ENCODE measurements at places on chromosomes 11 and 22. TPM values are rescaled to one million over a fixed set of nuclear protein-coding genes. Genes with fewer than 3 reads are reported as not detected.
A peak's percentile ranks its signal among the peaks of the same experiment; 100 is the strongest.

DNA sequence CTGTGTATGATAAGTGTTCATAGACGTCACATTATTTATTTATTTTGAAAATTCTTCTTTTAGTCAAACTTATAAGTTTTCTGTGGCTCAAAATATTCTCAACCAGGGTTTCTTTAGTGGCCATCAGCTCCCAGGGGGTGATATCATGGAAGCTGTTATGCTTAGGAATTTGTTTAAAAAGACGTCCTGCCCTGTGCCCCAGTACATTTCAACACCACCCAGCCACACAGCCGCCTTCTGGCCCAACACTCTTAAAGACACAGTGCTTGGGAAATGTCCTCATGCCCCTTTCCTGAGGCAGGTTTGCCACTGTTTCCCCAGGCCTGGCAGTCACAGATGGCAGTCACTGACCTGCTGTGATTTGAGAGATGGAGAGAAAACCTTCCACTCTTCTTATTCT lies 19.9 kb downstream of the TSKU start:
- no peak overlapping the region for H3K4me3 ChIP-seq
- H3K27me3 ChIP-seq, result no peaks in the 10 kb centered on the region
- H3K36me3 ChIP-seq, result no peaks in the 10 kb centered on the region
- H3K4me1 ChIP-seq, result peaks cover 24% of the 10 kb centered on the region

Gene NXPE1
- 0.20 TPM for total RNA-seq

- H3K4me1 ChIP-seq, result peaks cover 26% of the 10 kb centered on the region
- H3K27me3 ChIP-seq, result no peaks in the 10 kb centered on the region
- H3K27ac ChIP-seq, result peak overlapping the region; percentile 82
- H3K36me3 ChIP-seq, result no peaks in the 10 kb centered on the region
- no peak overlapping the region for H3K4me3 ChIP-seq
Observed at GRCh38 chr22:29375398-29376076, 12.8 kb downstream of the AP1B1 start.

Gene CRYBB1
- not detected for total RNA-seq

GRCh38 chr11:45333001-45333971 lies 47.1 kb upstream of the SYT13 start:
- DNase-seq, result no peak
- no peaks in the 10 kb centered on the region for H3K36me3 ChIP-seq
- peak overlapping the region; percentile 9 for H3K4me3 ChIP-seq

Gene FAM111B
- not detected for total RNA-seq

DNA sequence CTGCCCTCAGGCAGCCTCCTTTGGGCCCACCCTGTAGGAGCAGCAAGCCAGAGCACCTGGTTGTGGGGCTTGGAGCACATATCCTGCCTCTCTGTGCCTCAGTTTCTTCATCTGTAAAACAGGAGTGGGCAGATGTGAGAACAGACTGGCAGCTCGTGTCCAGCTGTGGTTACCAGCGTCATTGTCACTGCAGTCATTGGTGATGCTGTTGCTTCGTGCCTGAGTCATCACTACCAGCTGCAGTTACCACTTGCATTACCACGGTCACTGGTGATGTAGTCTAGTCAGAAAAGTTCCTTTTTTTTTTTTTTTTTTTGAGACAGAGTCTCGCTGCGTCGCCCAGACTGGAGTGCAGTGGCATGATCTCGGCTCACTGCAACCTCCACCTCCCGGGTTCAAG lies 20.4 kb downstream of the RSPH14 start:
- H3K36me3 ChIP-seq, result no peaks in the 10 kb centered on the region
- no peak overlapping the region for H3K4me3 ChIP-seq
- DNase-seq, result no peak

DNA sequence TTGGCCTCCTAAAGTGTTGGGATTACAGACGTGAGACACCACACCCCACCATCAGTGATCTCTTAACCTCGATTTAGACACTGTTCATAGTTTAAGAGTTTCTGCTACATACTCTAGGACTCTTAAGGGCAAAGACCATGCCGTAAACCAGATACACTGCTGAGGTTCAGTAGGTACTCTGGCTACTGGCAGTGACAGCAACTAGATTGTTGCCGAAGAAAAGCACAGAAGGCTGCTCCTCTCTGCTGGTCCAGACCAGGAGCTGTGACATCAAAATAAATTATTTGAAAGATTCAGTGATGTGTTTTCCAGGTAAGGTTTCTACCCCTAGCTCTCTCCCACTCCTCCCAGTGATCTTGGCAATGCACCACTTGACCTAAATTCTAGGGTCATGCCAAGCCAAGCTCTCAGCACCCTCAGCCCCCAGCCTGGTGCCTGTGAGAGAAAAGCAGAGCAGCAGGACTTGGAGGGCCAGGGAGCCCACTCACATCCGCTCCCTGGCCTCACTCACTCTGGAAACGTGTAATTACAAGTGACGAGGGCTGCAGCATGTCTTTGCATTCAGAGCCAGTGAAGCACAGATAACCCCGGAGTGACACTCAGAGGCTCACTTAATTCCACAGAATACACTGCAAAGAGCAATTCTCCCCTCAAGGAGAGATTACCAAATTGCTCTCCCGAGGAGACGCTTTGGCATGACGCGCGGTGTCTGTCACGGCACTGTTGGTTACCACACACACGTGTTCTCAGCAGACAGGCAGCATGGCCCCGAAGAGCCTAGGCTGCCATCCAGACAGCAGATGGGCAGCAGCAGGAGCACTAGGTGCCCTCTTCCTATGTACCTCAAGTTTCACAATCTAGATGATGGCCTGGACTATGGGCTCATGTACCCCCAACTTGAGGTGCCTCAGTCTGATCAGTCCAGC lies 96.9 kb upstream of the PITPNB start:
- H3K36me3 ChIP-seq, result no peaks in the 10 kb centered on the region
- H3K4me1 ChIP-seq, result peaks cover 46% of the 10 kb centered on the region
- H3K4me3 ChIP-seq, result no peak overlapping the region
- DNase-seq, result peak; percentile 40
- H3K27me3 ChIP-seq, result no peaks in the 10 kb centered on the region

Gene SYCE3
- total RNA-seq, result not detected

GRCh38 chr11:128018692-128019091 lies 568.7 kb downstream of the ETS1 start:
- no peak overlapping the region for H3K27ac ChIP-seq
- no peak for DNase-seq
- H3K27me3 ChIP-seq, result no peaks in the 10 kb centered on the region
- no peak overlapping the region for H3K4me3 ChIP-seq
- H3K4me1 ChIP-seq, result no peaks in the 10 kb centered on the region
- H3K36me3 ChIP-seq, result no peaks in the 10 kb centered on the region

Gene STK33
- 13.5 TPM for total RNA-seq

Gene TSGA10IP
- total RNA-seq, result not detected

GRCh38 chr11:116840224-116840745 lies 2.9 kb upstream of the APOA1 start:
- no peaks in the 10 kb centered on the region for H3K36me3 ChIP-seq
- H3K27ac ChIP-seq, result no peak overlapping the region
- no peak overlapping the region for H3K4me3 ChIP-seq
- DNase-seq, result no peak
- H3K27me3 ChIP-seq, result no peaks in the 10 kb centered on the region

All from gastrocnemius medialis (tissue), 4 donors.